ENCODE measurements at places on chromosomes 5 and 9.

- DNase-seq, result no peak
Measured at GRCh38 chr5:119954106-119954505, 324.7 kb downstream of the FAM170A start.

- DNase-seq, result no peak
Measured at GRCh38 chr5:50967563-50968355, 301.3 kb downstream of the PARP8 start.

DNA sequence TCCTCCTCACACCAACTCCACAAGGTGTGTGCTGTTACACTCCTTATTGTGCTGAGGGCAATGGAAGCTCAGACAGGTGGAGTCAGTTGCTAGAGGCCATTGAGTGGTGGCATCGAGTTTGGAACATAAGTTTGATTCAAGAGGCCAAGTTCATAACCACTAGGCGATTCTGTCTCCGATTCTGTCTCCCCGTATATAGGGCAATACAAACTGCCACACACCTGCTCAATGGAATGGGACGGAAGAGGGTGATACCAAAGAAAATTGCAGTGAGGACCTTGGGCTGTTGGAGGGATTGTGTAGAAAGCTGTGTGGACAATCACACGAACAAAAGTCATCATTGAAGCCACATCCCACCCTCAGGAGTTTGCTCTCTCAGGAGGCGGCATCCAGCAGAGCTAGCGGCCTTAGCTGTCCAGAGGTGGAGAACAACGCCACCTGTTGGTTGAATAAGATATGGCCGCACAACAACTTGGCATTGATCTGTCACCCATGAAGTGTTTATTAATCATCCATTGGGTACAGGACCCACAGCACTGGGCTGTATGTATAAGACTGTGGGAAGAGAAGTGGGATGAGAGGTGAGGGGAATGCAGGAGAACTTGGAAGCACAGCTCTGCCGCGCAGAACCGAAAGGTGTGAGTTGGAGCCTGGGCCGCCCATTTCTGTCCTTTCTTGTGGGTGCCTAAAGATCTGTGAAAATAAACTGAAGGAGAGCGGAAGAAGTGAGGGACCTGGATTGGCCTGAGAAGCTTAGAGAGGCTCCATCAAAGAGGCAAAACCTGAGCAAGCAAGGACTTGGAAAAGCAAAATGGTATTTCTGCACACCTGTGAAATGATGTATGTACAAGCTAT lies 16.1 kb upstream of the NEUROG1 start:
- no peak for DNase-seq

DNA sequence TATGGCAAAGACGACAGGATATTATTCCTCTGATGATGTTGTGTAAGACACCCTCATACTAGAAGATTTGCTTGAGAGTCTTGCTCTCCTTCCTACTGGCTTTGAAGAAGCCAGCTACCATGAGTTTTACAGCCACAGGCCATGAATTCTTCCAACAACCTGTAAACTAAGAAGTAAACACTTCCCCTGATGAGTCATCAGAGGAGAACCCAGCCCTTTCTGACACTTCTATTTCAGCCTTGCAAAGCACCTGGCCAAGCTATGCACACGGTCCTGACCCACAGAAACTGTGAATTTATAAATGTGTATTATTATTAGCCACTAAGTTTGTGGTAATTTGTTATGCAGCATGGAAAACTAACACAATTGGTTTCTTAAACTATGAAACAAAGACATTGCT lies 288.8 kb upstream of the ADAMTSL1 start:
- DNase-seq, result no peak

- DNase-seq, result no peak
Measured at GRCh38 chr9:129471201-129472019, 149.5 kb downstream of the C9orf50 start.

GRCh38 chr5:143031781-143032580 lies 261.8 kb downstream of the ARHGAP26 start:
- DNase-seq, result no peak

- no peak for DNase-seq
Measured at GRCh38 chr9:124351672-124352468, 63.4 kb downstream of the PSMB7 start.

DNA sequence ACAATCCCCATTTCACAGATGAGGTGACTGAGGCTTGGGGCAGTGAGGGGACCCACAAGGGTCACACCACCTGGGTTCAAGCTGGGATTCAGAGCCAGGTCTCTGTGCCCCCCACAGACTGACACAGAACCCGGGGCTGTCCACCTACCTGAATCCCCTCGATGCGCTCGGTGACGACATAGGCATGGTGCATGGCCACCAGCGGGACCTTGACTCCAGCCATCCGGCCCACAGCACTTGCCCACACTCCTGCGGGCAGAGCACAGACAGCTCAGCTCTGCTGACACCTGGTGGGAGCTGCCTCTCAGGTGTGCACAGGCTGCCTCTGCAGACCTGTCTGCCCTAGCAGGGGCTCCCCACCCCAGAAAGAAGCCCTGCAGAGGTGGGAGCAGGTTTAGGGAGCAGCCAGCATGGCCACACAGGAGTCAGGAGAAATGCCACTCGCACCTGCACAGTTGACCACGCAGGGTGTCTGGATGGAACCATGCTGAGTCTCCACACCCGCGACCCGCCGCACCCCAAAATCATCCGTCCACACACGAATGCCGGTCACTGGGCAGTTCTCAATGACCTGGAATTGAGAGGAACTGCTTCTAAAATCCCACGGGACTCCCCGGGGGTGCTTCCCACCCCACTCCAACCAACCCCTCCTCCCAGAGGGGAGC lies 8.4 kb downstream of the SARDH start:
- no peak for DNase-seq

DNA sequence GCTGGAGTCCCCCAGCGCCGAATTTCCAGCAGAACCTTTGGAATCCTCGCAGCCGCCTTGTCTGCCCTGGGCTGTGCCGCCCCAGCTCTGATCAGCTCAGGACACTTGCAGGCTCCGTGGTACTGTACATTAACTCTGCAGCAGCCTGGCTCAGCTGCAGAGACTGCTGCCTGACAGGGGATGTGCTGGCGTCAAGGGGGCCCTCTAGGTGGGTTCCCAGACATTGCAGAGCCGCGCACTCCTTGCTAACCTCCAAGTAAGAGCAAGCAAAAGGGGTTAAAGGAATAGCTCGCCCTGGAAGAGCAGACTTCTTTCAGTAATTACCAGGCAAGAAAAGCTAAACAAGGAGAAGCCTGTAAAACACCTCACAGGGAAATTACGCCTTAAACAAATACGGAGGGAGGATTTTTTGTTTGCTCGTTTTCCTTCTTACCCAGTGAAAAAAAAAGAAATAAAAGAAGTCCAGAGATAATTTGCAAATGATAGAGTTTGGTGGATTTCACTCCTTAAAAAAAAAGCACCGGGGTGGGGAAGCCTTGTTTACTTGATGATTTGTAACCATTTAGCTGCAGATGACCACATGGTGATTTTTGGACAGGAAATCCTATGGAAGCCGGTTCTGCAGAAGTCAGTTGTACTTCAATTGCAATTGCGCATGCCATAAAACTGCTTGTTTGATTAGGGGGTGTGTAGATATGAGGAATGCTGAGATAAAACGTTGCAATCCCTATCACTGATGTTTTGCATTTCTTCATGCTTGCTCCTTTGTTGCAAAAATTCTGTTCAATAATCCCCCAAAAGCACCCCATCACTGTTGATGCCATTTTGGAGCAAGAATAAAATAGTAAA lies 305.8 kb downstream of the PDE4D start:
- no peak for DNase-seq

Measured in activated T-helper 1 cell treated with anti-CD3 and anti-CD28 coated beads, Interleukin-2, amount 50 U/mL, for 16 hours (primary cell).